ENCODE measurements at places on chromosomes 12 and 14.
A peak's percentile ranks its signal among the peaks of the same experiment; 100 is the strongest.

DNA sequence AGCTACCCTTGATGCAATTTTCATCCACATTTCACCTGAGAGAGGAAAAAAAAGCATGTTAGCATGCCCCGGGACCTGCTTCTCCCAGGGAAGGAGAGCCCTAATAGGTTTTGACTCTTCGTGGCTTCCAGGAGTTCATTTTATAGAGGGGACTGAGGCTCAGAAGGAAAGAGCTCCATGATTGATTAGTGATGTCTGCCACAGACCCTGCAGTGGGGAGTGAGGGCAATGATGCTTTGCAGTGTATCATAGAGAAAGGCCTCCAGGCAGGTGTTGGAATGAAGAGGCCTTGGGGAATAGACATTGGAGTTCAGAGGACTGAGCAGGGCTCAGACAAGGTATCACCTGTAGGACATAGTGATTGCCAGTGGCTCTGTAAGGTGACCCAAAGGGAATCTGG lies 41.5 kb downstream of the RNFT2 start:
- no peak for DNase-seq

- no peak for DNase-seq
These were observed 44.7 kb downstream of the ANKRD9 start for GRCh38 chr14:102464846-102465341.

DNA sequence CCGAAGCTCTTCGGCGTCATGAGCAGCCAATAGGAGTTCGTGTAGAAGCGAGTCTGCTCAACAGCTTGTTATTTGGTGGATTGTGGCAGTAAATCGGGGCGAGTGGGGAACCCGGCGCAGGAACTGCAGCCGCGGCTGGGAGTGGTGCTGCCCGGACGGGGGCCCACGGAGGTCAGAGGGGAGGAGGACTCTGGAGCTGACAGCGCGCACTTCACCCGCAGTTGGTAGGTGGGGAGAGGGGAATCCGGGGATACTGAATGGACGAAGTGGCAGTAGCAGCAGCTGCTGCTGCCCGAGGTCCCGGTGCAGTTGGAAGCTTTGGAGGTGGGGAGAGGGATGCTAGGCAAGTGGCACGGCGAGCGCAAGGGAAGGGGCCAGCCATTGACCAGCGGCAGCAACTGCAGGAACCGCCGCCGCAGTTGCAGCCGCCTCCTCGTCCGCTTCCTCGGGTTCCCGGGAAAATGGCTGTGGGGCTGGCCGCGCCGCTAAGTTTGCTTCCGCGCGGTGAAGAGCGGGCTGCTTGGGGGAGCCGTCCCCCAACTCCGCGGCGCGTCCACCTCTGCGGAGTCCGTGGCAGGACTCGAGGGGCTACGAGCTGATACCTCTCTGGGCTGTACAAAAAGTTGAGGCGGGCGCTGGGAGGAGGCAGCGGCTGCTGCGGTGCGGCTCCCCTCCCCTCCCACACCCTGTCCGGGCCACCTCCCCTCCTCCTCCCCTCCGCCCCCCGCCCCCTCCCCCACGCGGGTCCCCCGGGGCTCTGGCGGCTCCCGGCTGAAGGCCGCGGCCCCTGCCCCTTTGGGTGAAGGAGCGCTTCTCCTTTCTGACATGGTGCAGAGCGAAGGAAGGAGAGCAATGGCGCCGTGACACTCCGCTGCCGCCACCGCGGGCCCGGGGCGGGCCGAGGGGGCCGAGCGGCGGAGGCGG lies at the start of gene ARID4A:
TSS of gene ARID4A (plus strand) at position 79 of the 924 bp plus-strand sequence. CDS start 1,300 bp downstream, outside the sequence.
- peak; percentile 43 for DNase-seq

DNA sequence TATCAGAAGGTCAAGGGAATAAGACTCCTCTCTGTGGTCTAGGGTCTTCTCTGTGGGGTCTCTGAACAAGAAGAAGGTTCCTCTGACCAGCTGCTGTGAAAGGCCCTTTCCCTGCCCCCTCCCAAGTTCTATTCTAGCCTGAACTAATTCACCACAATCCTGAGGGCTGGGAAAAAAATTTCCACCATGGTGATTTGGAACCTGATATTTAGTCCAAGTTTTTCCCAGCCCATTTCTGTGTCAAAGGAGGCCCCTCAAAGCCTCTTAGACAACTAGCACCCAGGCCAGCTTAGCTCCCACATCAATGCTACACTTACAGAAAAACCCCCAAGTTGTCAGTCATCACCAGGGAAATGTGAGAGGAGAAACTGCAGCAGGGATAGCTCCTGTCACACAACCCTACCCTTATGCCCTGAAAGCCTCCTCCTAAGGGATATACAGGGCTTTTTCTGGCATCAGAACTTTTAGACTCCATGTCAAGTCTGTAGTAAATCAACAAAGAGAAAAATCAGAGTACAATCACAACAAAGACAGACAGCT lies 4.5 kb downstream of the FMNL3 start:
- no peak for DNase-seq

DNA sequence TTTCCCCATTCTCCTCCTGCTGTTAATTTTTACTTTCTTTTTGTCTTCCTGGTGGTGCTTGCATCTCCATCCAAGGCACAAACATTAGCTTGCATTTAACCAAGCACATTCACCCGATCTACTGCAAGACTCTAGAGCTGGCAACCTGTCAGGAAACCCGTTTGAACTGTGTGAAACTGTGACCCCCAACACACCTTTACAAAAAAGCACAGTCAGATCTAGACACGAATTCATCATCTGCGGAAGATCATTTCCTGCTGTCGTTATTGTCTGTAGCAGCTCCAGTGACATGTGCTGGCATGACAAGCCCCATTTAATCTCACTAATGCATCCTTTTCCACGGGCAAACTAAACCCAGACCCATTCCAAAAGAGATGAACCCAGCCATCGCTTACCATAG lies 340.5 kb downstream of the VRK1 start:
- DNase-seq: no peak

DNA sequence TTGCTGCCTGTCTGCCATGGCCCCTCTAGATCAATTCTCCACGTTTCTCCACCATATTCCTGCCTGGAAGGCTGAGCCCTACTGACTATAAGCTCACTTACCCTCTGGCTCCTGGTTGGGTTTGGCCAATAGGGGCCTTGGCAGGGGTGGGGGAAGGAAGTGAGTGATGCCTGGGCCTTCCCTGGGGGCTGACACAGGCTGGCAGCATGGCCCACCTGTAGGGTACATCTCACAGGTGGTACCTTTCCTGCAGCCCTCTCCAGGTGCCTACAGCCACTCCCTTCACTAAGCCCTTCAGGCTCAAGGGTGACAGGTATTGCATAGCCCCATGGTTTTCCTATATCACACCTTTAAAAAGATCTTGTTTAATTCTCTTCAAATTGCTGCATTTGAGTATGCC lies 3.5 kb downstream of the RFC5 start:
- no peak for DNase-seq

GRCh38 chr12:94948232-94948810 lies 55.2 kb downstream of the NDUFA12 start:
- DNase-seq: no peak

DNA sequence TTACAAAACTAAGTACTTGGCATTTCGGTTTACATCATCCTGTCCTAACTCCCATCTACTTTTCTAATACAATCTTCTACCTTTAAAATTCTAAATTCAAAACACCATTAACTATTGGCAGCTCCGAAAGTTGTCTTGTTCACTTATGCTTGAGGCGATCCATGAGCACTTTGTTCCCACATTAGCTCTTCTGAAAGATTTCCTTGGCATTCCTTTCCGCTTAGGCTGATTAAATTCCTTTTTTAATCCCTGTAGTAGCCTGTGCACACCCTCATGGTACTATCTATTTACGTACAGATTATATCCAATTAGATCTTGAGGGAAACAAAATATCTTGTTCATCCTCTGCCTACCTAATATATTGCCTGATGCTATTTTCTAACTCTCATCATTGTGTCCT lies 480.7 kb downstream of the PRKD1 start:
- peak; percentile 83 for DNase-seq

GRCh38 chr14:59358102-59358501 lies 107.1 kb downstream of the GPR135 start:
- no peak for DNase-seq

- DNase-seq: no peak
These were observed 143.1 kb downstream of the PCNX1 start for GRCh38 chr14:71050227-71050823.

GRCh38 chr12:89051065-89051677 lies 301.1 kb downstream of the DUSP6 start:
- DNase-seq: peak; percentile 69

DNA sequence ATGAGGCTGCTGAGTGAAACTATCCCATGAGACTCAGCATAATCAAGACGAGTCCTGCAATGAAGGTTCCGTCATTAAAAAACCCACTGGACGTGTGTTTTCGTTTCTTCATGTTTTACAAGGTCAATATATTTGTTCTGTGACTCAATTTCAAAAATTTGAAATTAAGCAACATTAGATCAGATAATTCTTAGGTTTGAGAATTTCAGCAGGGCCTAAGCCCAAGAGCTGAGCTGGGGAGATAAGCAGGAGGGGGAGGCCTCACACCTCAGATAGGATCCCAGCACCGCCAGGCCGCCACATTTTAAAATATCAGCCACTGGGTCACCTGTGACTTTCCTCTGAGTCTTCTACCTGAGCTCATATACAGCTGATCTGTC lies 13.3 kb downstream of the STX2 start:
- no peak for DNase-seq

DNA sequence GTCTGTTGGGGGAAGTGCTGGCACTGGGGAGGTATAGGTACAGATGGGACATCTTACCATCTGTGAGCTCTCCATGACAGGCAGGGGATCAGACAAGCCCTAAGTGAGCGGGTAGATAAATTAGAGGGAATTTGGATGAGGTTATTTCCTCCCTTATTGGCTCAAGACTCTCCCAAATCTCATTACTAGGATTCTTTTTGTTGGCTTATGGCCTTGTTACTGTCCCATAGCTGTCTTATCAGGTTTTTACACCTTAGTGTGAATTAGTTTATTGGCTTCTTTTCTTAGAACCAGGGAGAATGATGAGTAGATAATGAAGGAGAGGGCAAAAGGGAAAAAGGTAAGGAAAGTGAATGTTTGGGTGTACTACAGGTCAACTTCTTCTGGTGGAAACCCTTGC lies 191.1 kb upstream of the PRICKLE1 start:
- peak; percentile 82 for DNase-seq

DNA sequence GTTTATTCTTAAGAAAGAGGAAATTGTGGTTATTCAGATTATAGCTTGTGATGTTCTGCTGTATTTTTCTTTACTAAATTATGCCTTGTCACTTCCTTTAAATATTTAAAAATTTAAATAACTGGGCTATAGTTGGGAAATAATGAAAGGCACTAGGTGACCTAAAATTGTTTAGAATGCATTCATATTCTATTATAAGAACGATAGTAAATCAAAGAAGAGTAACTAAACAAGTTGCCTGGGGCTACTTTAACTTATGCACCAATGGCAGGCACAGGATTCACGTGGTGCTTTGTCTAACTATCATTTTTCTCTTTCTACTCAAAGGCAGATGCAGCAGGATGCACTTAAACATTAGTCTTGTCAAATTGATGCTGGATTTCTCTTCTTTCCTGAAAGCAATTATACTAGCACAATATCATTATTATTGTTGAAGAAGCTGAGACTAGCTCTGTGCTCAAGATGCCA lies 190.7 kb upstream of the PPFIA2 start:
- DNase-seq: no peak
